MG63 (cell line): ENCODE measurements at places on chromosomes 6 and 20. TPM values are rescaled to one million over a fixed set of nuclear protein-coding genes. Genes with fewer than 3 reads are reported as not detected.

DNA sequence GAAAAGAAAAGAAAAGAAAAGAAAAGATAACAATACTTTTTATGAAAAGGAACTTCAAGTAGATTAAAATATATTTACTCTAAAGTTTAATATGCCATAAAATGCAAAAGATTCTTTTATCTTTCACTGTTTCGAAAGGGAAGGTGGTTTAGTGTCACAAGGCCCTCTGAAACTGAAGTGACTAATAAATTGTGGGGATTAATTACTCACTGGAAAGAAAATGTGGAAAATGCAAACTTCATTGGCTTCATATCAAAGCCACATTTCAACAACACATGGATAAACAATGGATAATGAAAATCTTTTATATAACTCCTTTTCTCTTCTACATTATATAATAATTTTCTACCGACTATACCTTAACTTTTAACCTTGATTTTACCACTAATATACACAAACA is 320.5 kb upstream of the RSPO3 start:
- DNase-seq = no peak

DNA sequence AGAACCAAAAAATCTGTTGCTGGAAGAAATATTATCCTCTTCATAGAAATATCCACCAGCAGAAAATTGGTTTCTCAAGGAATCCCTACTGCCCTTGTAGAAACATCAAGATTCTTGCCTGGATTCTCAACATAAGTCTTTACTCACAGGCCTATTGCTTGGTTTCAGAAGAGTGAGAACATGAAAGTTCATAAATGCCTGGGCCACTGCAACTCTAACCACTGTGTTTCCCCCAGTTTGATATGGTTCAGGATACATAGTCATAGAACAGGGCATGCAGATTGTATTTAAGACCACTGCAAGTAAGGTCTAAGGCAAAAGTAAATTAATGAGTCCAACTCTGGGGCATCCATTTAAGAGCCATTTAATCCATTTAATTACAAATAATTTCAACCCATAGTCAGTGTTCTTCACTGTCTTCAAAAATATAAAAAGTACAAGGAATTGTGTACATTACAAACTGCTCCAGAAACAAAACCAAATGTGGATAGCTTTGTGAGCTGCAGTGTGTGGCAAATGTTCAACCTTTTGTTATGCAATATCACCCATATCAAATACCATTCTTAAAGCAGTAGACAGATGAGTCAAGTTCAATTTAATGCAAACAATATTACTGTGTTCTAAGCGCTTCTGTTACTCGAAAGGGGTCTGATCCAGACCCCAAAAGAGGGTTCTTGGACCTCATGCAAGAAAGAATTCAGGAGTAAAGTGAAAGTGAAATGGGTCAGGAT is 83.3 kb downstream of the OPRM1 start:
- no peak for DNase-seq

MYBL2 gene
- total RNA-seq = 29.8 and 30.5 TPM in 2 replicates

CITED2 gene
- total RNA-seq = 112 and 114 TPM in 2 replicates

GRCh38 chr20:16760431-16761304 is 12.5 kb downstream of the OTOR start:
- DNase-seq = no peak

DNA sequence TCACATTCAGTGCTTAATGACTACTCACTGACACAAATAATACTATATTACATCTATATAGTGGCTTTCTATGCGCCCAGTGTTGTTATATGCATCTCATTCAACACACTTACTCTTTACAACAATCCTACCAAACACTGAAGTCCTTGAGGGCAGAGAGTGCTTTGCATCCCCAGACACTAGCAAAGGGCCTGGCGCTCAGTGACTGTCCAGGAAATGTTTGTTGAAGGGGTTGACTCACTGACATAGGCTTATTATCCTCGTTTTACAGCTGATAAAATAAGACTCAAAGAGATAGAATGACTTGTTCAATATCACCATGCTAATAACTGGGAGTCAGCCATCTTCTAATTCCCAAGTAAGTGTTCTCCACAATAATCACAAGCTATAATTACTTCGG is 163.3 kb downstream of the ARHGAP18 start:
- DNase-seq = no peak

NEURL2 gene
- 0.39 TPM in 1 of 2 replicates, not detected in the other for total RNA-seq

GRCh38 chr20:36132802-36133211 is 21.7 kb upstream of the EPB41L1 start:
- peak; percentile 45 for DNase-seq

DNA sequence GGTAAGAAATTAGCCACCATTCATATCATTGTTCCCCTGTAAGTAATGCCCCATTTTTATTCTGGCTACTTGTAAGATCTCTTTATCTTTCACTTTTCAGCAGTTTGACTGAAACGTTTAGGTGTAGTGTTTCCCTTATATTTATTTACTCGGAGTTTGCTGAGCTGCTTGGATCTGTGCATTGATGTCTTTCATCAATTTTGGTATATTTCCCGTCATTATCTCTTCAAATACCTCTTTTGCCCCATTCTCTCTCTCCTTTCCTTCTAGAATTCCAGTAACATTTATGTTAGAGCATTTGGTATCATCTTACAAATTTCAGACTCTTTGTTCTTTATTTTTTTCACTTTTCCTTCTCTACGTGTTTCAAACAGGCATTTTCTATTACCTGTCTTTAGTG is 9.2 kb upstream of the SLC13A3 start:
- no peak for DNase-seq

DNA sequence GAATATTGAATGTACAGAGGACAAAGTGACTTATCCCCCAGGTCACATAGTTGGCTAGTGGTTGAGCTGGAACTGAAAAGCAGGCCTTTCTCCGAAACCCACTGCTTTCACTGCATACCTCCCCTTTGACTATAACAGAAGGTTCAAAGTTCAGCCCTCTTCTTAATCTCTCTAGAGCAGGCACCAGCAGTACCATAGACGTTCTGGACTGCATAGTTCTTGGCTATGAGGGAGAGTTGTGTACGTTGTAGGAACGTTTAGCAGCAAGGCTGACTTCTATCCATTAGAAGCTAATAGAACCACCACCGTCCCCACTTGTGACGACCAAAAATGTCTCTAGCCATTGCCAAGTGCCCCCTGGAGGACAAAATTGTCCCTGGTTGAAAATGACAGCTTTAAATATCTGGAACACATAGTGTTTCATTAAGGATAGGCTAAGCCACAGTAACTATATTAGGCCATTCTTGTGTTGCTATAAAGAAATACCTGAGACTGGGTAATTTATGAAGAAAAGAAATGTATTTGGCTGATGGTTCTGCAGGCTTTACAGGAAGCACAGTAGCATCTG is 123.8 kb upstream of the MTHFD1L start:
- DNase-seq = no peak

HMGA1 gene
- total RNA-seq = 65.7 and 74.6 TPM in 2 replicates

DNA sequence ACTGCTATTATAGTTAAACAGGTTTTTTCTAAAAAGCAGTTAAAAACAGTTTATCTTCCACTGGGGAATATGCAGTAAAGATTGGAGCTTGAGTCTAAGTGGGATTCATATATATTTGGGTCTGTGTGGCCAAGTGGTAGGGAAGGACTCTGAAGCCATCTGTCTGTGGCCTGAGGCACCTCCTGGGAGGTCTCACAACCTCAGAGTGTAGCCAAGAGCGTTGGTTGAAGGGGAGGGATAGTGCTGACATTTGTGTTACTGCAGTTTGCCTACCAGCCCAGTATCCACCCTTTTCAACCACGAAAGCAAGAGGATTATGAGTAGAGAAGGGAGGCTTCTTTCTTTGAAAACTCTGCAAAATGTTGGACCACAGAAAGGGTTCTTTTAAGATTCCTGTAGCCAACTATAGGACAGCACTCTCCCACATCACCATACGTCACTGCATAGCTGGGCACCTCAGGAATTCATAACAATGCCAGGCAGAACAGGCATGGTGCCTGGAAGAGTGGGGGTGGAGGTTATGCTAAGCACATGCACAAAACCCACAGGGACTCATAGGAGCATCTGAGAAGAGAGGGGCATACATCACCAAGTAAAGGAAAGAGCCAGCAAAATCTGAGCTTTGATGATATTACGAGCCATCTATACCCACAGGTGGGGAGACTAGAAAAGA is 90.5 kb upstream of the HEY2 start:
- DNase-seq = peak; percentile 67

GRCh38 chr20:59945731-59946130 is 5.5 kb downstream of the FAM217B start:
- no peak for DNase-seq

DNA sequence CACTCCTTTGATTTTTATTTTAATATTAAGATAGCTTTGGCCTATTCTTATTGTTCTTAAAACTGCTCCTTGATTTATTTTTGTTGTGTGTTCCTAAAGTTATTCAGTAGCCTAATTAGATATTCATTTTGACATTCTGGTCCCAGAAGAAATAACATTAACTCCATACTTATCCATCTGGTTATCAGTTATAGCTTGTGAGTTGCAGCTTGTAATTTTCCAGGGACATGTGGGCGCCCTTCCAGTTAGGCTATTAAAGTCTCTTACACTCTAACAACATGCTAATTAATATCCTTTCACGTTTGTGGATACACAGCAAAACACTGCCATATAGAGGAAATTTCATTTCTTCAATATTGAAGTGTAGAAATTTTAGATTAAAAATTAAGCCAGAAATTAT is 987.5 kb downstream of the HACE1 start:
- DNase-seq = no peak

BEND6 gene
- total RNA-seq = 0.49 and 0.91 TPM in 2 replicates

DNA sequence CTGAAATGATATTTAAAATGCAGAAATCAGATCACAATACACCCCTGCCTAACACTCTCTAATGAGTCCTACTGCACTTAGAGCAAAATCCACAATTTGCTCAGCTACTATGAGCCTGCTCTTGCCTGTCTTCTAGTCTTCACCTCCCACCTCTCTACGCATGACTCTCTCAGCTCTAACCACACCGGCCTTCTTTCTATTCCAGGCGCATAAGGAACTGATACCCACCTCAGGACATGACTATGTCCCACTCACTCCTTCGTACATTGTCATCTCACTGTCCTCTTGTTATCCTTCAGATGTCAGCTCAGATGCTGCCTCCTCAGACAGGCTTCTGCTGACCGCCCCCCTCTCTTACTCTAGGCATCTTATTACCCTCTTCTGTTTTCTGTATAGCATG is 201.0 kb upstream of the FLRT3 start:
- no peak for DNase-seq

- DNase-seq = no peak
These were observed 5.8 kb upstream of the STMND1 start for GRCh38 chr6:17096096-17096495.

CBLN4 gene
- not detected in 2 replicates for total RNA-seq

- DNase-seq = no peak
These were observed 528.4 kb downstream of the PKHD1 start for GRCh38 chr6:51559059-51559458.

DNA sequence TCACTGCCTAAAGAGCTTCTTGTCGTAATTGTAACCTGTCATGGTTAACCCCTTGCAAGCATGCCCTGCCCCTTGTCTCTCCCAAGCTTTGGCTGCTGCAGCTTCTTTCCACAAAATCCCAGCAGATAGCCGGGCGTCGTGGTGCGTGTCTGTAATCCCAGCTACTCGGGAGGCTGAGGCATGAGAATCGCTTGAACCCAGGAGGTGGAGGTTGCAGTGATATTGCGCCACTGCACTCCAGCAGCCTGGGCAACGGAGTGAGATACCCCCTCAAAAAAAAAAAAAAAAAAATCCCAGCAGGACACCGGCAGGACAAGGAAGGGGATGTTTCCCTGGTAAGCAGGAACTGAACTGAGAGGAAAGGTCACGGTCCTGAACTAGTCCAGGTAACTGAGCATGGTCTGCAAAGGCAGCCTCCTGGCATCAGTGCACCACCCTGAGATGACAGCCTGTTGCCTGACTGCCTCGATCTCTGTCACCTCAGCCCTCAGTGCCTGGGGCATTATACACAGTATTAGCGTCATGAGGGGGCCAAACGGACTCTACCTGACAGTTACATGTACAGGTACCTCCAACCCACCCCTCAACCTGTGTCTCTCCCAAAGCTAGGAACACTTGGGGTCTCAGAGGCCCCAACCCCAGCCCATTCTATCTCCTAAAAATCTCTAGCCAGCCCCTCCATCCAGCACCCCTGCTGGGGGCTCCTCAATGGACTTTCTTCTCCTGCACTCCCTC is 1.8 kb downstream of the LZTS3 start:
- no peak for DNase-seq

GRCh38 chr6:28895131-28895812 is 28.5 kb downstream of the TRIM27 start:
- DNase-seq = peak; percentile 84

MYT1 gene
- not detected in 2 replicates for total RNA-seq

GRCh38 chr20:44019638-44020335 is 105.1 kb downstream of the TOX2 start:
- peak; percentile 48 for DNase-seq
